Neural crest cell (in vitro differentiated cells): ENCODE measurements at places on chromosomes 16 and 17.

- DNase-seq, result no peak
Observed at GRCh38 chr16:49587511-49587910, 213.9 kb downstream of the C16orf78 start.

- peak; percentile 63 for DNase-seq
Observed at GRCh38 chr17:34797720-34798119, 163.5 kb downstream of the CCT6B start.

GRCh38 chr17:15278380-15278779, 13.3 kb upstream of the PMP22 start:
- DNase-seq, result no peak

DNA sequence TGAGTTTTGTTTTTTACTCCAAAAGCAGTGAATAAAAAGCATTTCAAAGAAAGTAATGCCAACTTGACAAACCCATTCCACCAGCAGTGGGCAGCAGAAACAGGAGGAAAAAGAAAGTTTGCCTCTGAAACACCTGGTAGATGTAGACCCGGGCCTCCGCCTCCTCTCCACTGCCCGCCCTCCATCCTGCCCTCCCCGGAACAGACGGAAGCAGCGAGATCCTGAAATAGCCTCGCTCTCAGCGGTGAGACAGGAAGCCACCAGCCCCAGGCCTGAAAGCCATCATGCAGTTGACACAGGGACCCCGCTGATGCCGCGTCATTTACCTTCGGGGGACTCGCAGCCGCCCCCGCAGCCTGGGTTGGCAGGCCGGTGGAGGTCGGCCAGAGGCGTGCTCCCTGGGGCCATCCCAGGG, 67.8 kb downstream of the C16orf78 start:
- peak; percentile 31 for DNase-seq

GRCh38 chr16:55747785-55748184, 85.1 kb downstream of the CES1 start:
- DNase-seq, result no peak

- no peak for DNase-seq
Observed at GRCh38 chr16:11755022-11755760, 12.5 kb upstream of the TXNDC11 start.

GRCh38 chr17:29566473-29567303, at the start of gene ABHD15:
Gene ABHD15, minus strand, starts transcription at chr17:29567037. Its CDS starts 71 bp downstream, at chr17:29566966.
- no peak for DNase-seq

DNA sequence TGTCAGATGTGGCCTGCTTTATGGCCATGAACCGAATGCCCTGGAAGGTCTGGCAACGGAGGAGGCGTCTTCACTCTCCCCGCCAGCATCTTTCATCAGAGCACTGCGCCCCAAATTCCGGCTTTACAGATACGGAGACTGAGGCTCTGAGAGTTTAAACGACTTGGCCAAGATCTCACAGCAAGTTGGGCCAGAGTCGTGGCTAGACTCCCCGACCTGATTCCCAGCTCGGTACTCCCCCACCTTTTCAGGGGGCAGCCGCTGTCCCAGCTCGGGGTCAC, 1.7 kb downstream of the NGFR start:
- no peak for DNase-seq
